ENCODE measurements at places on chromosomes 6 and 20.
A peak's percentile ranks its signal among the peaks of the same experiment; 100 is the strongest.

DNA sequence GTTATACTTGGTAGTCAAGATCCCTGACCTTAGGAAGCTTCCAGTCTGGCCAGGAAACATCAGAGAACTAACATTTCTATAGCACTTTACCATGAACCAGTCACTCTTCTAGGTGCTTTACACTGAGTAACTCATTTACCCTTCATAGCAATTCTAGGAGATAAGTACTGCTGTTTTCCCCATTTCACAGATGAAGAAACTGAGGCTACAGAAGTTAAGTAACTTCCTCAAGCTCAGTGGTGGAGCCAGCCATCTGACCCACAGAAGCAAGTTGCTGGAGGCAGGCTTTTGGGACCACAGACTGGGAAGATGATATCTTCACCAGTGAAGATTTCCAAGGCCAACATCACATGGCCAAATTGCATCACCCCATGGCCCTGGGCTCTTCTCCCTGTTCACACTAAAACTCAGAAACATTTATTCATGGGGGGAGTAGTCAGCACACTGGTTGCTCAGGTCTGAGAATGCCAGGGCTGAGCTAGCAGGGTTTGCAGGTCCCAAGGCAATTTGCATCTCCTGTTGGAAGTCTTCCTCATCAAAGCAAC lies 70.3 kb downstream of the UNC5CL start:
- no peak for DNase-seq

DNA sequence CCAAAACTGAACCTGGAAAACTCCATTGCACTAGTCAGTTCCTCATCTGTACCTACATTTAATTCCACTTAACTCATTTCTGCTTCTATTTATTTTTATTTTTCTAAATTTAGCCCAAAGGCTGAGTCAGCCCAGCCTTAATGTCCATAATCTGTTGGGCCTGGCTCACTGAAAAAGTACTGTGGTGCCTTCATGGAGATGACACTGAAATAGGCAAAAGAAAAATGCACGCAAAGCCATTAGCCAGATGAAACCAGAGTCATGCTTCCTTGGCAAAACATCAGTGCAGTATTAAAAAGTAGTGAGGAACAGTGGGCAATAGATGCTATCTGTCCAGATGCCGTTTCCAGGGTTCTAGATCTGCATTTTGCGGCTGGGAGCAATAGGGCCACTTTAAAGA lies 14.7 kb upstream of the PLCB4 start:
- DNase-seq: no peak

GRCh38 chr6:119310486-119311036 lies 39.0 kb downstream of the MAN1A1 start:
- peak; percentile 19 for DNase-seq

DNA sequence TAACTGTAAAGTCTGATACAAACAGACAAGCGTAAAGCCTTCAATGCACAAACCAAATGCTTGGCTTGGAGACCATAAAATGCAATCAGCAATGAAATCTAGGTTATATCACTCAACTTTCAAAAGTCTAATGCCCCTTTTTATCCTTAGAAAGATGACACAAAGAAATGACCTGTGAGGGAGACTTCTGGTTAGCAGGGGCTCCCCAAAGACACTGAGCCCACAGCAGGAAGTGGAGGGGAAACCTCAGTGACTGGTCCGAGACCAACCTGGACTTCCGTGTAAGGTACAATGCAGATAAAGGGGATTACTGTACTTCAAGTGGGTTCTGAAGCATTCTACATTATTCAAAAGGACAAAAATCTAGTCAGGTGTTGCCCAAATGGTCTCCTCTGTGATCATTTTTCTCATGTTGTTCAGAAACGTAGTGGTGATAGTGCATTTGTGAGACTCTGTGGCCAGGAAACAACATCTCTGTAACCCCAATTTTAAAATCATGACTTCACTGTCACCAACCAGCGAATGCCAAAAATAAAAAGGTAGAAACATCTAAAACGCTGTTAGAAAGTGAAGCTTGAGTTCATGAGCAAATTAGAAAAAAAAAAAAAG lies 88.2 kb downstream of the HIVEP2 start:
- DNase-seq: no peak

GRCh38 chr6:19417713-19418112 lies 419.5 kb upstream of the ID4 start:
- peak; percentile 94 for DNase-seq

GRCh38 chr6:77339926-77340325 lies 123.4 kb downstream of the HTR1B start:
- no peak for DNase-seq

GRCh38 chr6:21733311-21733710 lies 139.8 kb downstream of the SOX4 start:
- no peak for DNase-seq

GRCh38 chr6:113558431-113558830 lies 298.7 kb upstream of the MARCKS start:
- DNase-seq: no peak

DNA sequence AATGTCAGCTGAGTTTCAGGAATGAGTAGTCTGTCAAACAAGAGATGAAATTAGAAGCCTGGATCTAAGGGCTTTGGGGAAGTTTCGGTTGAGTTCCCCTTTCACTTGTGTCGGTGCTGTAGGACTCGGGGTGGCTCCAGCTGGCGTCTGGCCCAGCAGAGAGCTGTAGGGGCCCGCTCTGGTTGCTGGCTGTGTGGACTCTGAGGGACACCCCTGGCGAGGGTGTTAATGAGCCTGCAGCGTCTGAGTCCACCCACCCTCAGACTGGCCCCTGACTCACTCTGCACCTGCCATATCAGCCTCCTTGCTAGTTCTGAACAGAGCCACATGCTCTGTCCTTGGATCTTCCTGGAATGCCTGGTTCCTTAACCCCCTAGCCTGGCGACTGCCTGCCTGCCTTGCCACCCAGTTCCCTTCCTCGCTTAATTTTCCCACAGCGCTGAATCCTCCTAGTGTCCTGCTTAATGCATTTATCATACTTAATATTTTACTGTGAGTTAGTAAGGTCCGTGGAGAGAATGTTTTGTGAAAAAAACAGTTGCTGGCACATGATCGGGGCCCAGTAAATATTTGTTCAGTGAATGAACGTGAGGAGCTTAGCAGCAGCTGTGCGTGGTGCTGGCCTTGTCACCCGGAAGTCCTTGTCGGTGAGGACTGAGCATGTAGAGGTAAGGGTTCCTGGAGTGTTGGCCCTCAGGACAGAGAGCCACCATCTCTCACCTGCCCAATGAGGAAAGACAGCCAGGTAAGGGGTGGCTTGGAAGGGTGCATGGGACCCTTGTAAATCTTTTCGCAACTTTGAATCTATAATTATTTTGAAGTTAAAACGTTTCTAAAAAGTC lies 1.6 kb downstream of the DNAJC5 start:
- peak; percentile 25 for DNase-seq

DNA sequence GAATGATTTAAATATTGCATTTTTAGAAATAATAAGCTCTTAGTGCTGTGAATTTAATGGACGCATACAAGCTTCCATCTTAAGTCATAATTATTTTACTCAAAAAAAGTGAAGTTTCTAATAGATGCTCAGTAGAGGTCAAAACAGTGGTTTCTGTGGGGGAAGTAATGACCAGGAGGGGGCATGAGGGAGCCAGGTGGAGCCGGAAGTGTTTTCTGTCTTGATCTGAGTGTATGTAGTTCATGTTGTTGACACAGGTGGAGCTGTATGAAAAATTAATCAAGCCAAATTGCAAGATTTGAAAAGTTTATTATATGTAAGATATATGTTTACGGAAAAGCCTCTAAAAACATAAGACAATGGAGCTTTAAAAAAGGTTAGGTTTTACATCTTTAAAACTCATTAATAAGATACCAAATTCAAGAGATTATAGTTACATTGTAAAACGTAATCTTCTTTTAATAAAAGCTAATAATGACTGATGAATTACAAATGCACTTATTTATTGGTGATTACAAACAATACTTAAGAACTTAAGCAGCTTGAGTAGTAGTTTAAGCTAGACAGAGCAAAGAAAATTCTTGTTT lies 68.0 kb downstream of the PLAGL1 start:
- DNase-seq: peak; percentile 66
